ENCODE measurements at places on chromosomes 3 and 15. TPM values are rescaled to one million over a fixed set of nuclear protein-coding genes. Genes with fewer than 3 reads are reported as not detected.

Gene SYNM
- 9.4 TPM for total RNA-seq

Gene ERC2
- 1.3 TPM for total RNA-seq

Gene FRMD5
- total RNA-seq: 7.0 TPM

Gene CLDN1
- total RNA-seq: 204 TPM

Gene PAQR5
- 1.8 TPM for total RNA-seq

Gene PIERCE2
- total RNA-seq: 2.9 TPM

Gene STXBP5L
- not detected for total RNA-seq

Gene PRTG
- 12.0 TPM for total RNA-seq

Gene BCL2A1
- total RNA-seq: not detected

Gene ESYT3
- total RNA-seq: 3.5 TPM

Gene CPNE4
- 23.2 TPM for total RNA-seq

Gene CPEB1
- total RNA-seq: 7.6 TPM

Gene XCR1
- not detected for total RNA-seq
